NCI-H2081 treated with DMSO at 0.1 percent for 48 hours (cell line): ENCODE measurements at places on chromosomes 6 and 20.

- no peak for DNase-seq
Observed at GRCh38 chr20:5991623-5992441, 41.4 kb downstream of the MCM8 start.

- DNase-seq: no peak
Observed at GRCh38 chr6:95203153-95203754, 374.1 kb upstream of the MANEA start.

DNA sequence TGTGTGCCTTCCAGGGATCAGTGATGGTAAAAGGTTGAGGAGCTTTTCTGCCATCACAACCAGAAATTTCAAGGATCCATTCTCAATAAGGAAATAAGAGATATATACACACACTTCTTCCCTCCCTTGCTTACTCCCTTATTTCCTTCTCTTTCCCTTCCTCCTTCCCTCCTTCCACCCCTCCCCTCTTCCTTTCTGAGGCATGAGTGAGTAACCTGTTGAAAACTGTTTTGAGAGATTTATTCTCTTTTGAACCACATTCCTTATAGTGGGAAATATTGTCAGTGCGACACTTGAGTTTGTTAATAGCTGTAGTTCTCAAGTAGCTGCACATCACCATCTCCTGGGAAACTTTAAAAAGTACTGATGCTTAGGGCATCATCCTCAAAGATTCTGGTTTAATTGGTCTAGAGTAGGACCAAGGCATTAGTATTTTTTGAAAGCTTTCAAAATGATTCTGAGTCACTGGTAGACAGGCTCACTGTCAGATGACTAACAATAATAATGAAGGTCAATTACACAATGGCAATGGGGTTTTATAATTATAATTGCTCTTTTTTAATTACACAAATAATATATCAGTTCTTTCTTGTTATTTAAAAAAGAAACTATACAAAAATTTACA is 109.9 kb downstream of the POPDC3 start:
- DNase-seq: no peak

- no peak for DNase-seq
Observed at GRCh38 chr6:53979468-53980067, 131.7 kb upstream of the MLIP start.

- DNase-seq: no peak
Observed at GRCh38 chr6:125985979-125986300, 400 bp upstream of the TRMT11 start.

GRCh38 chr20:31803552-31804291 is 15.4 kb upstream of the MYLK2 start:
- no peak for DNase-seq

DNA sequence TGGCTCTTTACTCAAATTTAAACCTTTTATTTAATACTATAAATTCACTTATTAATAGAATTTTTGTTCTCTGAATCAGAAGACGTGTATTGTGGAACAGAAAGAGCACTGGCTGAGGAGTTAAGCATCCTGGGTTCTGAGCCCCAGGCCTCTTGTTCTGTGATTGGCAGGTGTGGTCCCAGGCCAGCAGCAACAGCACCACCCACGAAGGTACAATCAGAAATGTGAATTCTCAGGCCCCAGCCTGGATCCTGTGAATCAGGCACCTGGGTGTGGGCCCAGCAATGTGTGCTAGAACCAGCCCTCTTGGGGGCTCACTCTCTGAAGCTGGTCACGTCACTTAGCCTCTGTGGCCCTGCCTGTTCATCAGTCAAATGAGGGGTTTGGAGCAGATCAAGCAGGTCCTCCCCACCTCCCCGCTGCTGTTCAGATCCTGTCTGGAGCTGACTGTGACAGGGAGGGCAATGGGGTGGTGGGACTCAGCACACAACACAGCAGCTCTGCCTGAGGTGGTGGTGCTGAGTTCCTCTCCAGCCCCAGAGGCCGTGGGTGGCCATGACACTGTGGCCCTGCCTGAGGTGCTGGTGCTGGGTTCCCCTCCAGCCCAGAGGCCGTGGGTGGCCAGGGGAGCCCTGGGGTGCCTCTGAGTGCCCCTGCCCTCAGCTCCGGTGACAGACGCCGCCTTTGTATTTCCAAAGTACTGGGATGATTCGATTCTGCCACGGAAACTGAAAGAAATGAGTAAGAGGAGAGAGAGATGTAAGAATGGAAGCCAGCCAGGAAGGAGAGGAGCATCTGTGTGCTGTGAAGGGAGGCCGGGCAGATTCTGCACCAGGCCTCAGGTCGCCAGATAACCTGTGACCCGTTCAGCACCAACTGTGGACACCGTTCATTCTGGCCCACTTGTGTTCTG is 41.6 kb upstream of the FRMD1 start:
- DNase-seq: no peak

DNA sequence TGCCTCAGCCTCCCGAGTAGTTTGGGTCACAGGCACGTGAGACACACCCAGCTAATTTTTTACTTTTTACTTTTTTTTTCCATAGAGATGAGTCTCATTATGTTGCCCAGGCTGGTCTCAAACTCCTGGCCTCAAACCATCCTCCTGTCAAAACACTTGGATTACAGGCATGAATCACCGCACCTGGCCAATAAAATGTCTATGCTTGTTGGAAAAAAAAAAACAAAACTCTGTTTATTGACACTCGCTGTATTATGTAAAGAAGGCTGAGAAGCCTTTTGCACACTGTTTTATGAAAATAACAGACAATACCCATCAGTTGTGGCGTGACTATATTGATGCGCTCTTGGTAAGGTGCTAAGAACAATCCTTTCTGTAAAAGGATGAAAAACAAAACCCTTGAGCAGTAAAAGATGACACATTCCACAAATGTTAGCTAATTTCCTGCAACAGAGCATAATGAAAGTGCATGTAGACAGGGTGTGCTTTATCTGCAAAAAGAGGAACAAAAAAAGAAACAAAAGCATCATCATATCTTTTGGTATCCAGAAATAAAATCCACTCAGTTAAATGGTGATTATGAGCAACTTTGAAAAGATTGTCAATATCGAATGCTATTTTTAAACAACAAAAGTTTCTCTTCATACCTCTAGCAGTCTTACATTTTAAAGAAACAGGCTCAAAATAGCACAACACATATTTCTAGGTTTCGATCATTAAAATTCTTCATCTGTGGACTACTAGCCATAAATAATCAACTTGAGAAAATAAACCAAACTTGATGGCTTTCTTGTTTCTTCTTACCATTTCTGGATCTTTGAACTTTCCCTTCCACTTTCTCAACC is 108.3 kb upstream of the PHACTR1 start:
- DNase-seq: no peak

GRCh38 chr6:92682516-92683398 is 736.6 kb downstream of the EPHA7 start:
- DNase-seq: no peak

GRCh38 chr6:105545228-105545920 is 142.5 kb upstream of the PREP start:
- no peak for DNase-seq

DNA sequence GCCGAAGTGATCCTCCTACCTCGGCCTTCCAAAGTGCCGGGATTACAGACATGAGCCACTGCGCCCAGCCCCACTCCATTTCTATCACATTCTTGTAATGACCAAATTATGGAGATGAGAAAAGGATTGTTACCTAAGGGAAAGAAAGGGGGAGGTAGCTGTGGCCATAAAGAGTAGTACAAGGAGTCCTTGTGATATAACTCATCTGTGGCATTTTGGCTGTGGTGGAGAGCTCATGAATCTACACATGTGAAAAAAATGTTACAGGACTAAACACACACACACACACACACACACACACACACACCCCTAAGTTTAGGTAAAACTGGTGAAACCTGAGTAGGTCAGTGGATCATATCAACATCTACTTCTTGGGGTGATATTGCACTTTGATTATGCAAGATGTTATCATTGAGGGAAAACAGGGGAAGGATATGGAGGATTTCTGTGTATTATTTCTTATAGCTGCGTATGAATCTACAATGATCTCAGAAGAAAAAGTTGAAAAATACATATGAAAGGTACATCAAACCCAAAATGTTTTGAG is 251.5 kb downstream of the TSHZ2 start:
- no peak for DNase-seq

- DNase-seq: no peak
Observed at GRCh38 chr6:12614456-12614855, 102.1 kb upstream of the PHACTR1 start.

GRCh38 chr6:423799-424345 is 32.3 kb downstream of the IRF4 start:
- no peak for DNase-seq

DNA sequence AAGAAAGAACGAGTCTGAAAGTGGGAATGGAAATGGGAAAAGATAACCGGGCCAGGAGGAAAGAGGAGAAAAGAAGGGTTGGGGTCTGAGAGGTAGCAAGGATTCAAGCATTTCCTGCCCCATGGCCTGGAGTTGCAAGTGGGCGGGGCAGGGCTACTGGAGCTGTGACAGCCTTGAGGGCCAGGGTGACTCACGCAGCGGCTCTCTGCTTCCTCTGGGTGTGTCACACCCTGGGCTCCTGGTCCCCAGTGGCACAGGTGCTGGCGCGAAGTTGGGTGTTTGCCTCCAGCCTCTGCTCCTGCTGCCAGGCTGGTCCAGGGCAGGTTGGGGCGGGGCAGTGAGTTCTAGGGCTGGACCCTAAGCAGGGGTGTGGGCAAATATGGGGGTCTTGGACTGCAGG is 3.3 kb upstream of the ULBP3 start:
- no peak for DNase-seq

DNA sequence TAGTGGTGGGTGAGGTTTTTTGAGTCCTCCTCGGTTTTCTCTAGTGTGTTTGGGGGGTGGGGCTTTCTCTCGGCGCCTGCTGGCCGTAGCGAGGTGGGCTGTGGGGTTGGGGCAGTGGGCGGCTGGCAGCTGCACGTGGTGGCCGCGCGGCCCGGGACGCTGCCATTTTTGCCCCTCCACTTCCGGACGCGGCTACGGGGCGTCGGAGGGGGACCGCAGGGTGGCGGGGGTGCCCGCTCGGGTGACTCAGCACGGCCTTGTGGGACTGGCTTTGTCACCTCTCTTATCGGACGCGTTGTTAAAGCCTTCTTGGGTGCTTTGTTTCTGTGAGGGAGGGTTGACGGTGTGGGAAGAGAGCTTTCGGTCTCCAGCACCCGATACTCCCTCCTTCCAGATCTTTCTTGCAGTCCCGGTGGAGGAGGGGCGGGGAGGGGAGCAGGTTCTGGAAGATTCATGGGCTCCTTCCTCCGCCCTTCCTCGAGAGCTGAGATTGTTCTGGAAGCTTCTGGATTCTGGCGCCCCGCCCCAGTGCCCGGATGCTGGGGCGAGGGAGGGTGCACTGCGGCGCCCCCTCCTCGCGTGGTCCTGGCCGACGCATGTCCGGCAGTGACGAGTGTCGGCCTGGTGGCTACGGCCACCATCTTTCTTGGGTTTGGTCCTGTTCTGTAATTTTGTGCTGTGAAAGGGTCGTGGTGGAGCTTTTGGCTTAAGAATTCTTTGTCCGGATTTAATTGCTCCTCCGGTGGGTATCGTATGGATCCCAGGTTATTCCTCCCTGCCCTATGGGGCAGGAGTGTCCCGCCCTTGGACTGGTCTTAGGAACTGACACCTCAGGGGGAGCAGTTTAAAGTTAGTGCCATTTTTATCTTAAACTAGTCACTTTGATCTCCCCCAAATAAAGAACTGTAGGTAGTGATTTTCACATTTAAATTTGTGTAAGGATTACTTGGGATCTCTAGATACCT is 719 bp downstream of the HSP90AB1 start:
- no peak for DNase-seq

DNA sequence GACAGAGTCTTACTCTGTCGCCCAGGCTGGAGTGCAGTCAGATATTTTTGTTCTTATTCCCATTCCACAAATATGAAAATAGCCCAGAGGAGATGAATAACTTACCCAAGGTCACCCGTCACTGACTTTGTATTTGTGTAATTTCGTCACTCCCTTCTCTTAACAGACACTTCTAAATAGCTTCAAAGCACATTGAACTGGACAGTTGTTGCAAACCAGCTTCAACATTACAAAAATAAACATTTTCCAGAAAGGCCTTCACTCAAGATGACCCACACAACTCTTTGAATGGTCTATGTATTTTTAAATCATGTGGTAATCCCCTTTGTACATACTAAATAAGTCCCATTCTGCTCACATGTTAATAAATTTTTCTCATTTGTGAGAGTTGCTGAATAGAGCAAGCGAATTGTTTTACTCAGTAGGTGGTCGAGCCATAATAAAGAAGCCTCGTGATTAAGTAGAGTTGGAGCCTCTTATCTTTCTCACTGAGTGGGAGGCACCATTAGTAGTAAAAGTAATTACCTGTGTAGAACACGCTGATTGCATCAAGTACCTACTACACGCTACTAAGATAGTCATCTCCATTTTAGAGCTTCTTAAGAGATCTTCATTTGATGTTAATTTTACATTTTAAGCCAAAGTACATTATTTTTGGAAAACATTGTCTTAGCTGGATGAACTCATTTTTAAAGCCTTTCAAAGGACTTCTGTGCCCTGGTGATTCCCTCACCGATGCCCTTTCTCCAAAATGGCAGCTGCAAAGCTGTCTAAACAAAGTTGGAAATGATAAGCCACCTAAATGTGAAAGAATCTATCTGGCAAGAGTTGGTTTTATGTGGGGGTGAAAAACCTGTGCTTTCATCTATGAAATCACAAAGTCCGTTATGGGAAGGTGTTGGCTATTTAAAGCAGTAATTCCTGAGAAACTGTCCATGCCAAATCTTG is 110.0 kb downstream of the TSHZ2 start:
- DNase-seq: no peak

DNA sequence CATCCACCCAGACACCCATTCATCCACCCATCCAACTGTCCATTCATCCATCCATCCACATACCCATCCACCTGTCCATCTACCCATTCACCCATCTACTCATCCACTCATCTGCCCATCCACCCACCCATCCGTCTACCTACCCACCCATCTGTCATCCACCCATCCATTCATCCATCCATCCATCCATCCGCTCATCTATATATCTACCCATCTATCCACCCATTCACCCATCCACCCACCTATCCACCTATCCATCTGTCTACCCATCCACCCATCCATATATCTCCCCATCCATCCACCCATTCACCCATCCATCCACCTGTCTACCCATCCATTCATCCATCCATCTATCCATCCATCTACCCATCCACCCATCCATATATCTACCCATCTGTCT is 30.7 kb downstream of the ARMC2 start:
- DNase-seq: no peak

DNA sequence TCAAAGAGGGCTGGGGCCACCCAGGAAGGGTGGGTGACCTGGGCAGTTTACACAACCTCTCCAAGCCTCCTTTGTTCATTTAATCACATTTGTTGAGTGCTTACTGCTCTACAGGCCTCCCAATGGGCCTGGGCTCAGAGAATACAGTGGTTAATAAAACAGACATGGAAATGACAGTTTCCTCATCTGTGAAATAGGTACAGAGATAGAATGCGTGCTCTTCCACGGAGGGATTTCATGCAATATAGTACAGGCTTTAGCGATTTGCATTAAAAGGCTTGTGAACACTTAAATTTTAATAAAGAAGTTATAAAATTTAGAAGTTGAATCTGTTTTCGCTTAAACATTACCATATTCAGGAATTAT is 802 bp upstream of the FERMT1 start:
- no peak for DNase-seq

DNA sequence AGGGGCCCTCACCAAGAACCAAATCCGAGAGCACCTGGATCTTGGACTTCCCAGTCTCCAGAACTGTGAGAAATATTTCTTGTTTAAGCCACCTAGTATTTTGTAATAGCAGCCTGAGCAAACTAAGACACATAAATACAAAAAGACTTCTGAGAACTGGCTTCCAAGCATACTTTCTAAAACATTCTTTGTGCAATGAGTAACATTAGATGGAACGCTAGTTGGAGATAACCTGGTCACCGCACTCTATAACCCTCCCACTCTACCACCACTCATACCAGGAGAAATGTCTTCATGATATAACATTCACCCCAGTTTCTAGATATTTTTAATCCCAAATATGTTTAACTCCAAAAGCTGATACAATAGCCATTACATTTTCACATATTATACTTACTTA is 169.5 kb upstream of the THEMIS start:
- no peak for DNase-seq
